ENCODE measurements at places on chromosomes 12 and 14.

GRCh38 chr12:6724409-6724797 is 557 bp downstream of the COPS7A start:
- peak; percentile 66 for DNase-seq

DNA sequence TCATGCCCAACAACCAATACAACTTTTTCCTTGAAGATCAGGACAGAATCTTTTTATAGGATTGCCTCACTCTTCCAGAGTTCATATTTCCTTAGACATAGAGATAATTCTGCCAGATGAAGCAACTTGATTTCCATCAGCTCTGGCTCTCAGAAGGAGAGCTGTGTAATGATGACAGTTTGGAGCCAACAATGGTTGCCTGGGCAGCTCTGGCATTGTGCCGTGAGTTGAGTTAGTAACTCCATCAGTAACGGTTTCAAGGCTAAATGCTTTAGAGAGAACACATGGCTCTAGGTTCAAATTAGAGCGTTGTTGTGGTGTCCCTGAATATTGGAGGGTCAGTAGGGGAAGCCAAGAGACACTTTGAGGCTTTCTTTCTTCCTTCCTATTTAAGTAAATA is 501.7 kb upstream of the SEL1L start:
- DNase-seq = no peak

DNA sequence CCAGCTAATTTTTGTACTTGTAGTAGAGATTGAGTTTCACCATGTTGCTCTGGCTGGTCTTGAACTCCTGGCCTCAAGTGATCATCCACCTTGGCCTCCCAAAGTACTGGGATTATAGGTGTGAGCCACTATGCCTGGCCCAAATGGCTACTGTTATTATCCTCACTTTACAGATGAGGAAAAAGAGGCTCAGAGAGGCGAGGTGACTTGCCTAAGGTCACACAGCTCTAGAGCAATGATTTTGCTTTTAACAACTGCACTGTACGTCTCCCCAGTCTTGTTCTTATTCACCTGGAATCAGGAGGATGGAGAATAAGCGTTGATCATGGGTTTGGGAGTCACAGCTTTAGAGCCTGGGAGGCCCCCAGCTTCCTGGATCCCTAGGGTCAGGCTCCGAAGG is 69.8 kb upstream of the NCOR2 start:
- DNase-seq = no peak

GRCh38 chr14:102096569-102097188 is 9.8 kb upstream of the HSP90AA1 start:
- DNase-seq = peak; percentile 60

All from RPMI8226 (cell line).